Karpas-422 (cell line): ENCODE measurements at places on chromosomes 4 and X.
A peak's percentile ranks its signal among the peaks of the same experiment; 100 is the strongest.

DNA sequence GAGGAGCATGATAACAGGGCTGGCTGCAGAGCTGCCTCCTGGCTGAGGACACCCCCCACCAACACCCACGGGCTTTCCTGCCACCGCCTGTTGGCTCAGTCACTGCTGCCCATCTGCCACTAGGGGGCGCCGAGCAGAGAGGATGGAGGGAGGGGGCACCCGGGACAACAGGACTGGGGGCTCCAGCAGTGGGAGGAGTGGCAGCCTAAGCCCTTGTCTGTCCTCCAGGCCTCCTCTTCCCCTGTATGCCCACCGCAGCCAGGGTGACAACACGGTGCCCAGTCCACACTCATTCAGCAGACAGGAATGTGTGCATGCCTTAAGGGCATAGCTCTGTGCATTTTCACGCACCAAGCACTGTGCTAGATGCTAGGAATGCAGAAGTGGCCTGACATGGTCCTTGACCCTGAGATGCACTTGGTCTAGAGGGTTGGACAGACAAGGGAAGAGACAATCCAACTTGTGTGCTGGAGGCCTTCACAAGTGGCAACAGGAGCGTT, 149.9 kb downstream of the AMMECR1 start:
- DNase-seq: peak; percentile 81

DNA sequence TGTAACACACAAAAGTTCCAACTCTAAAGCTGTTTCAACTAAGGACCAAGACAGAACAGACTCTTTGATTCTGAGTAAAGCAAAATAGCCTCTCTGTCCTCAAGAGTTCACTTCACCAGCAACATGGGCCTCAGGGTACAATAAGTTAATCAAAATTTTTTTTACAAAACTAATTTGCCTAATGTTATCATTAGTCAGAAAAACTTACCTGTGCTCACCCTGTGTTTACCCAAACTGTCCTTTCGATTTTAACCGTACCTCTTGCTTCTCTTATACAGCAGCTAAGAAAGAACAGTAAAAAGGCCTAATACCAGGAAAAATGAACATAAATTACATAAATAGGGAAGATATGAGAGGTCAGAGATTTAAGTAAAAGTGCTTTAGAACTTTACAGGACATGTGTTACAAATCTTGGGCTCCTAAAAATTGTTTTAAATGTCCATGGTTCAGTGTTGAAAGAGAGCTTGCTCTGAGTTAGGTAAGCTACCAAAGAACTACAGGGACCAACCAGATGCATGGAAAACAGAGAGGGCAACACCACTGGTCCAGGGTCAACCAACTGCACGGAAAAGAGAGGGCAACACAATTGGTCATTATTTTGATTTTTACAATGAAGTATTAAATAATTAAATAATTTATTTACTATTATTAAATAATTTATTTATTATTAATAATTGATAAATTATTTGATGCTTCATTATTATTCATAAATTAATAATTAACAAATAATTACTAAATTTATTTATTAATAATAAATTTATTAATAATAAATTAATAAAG, 73.1 kb downstream of the FAT1 start:
- no peak for DNase-seq

DNA sequence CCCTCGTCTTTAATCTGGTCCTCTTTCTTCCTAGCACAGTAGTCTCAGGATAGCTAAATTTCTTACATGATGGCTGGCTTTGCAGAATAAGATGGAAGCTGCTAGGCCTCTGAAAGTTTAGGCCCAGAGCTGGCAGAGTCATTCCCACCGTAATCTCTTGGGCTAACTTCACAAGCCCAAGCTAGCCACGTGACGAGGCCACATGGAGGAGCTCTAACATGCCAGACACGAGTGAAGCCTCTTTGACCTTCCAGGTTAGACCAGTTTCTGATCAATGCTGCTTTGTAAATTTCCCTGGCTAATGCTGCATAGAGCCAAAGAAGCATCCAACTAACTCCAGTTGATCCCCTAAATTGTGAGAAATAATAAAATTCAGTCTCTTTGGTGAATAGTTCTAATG, 9.5 kb upstream of the CENPE start:
- no peak for DNase-seq

DNA sequence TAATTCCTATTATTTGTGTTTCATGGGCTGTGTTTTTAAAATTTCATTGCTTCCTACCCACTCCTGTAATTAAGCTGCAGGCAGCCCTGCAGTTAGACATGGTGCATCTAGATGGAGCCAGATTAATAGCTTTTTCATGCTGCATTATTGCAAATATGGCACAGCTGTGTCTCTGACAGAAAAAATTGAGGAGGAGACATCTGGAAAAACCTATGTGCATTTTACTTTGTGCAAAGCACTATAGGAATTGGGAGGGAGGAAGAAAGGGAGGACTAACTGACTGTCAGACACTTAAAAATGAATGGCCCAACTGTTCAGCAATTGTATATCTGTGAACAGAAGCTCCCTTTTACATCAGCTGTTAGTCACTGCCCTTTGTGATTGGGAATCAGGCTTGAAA, 8.1 kb upstream of the RPGR start:
- DNase-seq: no peak

- DNase-seq: no peak
Observed at GRCh38 chr4:79396794-79397193, 11.2 kb downstream of the GK2 start.

- no peak for DNase-seq
Observed at GRCh38 chr4:126899331-126899801, 733.4 kb upstream of the INTU start.

GRCh38 chr4:25815586-25815985, 47.2 kb downstream of the SEL1L3 start:
- DNase-seq: no peak

GRCh38 chr4:139576219-139576618, 20.2 kb upstream of the SETD7 start:
- no peak for DNase-seq

DNA sequence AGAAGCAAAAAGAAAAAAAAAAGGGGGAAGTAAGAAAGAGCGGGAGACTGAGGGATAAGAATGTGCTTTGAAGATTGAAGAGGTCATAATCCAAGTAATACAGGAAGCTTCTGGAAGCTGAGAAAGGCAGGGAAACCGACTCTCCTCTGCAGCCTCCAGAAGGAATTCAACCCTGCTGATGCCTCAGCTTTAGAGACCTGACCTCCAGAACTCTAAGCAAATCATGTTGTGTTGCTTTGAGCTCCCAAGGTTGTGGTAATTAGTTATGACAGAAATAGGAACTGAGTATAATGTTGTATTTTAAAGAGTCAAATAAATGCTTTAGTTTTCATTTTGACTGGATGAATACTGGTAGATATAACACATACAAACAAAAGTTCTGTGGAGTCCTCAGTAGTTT, 48.0 kb upstream of the FAT1 start:
- DNase-seq: no peak

DNA sequence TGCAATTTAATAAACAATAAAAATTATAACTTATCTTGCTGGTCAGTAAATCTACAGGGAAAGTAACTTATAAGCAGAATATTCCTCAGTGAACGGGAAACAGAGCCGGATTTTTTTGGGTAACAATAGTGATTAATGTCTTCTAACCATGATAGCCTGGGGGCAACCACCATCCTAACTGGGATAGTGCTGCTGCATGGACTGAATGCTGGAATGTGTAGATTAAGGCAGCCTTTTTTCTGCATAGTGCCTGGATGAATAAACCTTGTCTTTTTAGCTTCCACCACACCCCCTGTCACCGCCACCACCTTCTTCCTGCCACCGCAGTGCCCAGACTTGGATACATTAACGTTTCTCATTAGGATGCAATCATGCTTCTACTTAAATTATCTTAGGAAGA, 83.6 kb upstream of the LNX1 start:
- DNase-seq: no peak

GRCh38 chr4:140756319-140757231, at the start of gene TBC1D9:
Gene TBC1D9, minus strand, starts transcription at chr4:140756385. Its CDS starts 340 bp downstream, at chr4:140756045.
- DNase-seq: no peak

DNA sequence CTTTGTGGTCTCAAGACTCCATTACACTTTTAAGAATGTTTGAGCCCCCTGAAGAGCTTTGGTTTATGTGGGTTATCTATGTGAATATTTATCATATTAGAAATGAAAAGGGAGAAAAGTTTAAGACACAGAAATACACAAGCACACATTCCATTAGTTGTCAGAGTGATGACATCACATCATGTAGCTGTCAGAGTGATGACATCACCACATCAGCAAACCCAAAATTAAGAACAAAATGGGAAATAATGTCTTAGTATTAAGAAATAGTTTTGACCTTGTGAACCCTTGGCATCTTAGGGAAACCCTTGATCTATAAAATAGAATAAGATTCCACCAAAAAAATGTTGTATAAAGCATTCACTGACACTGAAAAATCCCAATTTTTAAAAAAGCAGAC, 195.9 kb downstream of the TSPAN5 start:
- DNase-seq: no peak

- no peak for DNase-seq
Observed at GRCh38 chr4:118265312-118266144, 87.3 kb downstream of the PRSS12 start.

DNA sequence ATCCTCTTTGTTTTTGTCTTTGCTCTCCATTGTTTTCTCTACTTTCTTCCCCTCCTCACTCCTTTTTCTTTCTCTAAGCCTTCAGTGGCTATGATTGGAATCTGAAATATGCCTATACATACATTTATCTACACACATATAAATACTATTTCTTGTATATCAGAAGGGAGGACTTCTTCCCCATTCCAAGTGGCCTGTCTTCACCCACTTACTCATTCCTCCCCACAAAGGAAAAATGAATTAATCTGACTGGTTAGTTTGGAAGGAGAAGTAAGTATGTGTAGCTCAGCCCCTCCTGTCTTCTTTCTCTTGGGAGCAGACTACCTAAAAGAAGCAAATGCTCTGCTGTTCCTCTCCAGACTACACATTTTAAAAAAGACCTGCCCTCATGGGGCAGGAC, 17.7 kb downstream of the GUCY2F start:
- no peak for DNase-seq

DNA sequence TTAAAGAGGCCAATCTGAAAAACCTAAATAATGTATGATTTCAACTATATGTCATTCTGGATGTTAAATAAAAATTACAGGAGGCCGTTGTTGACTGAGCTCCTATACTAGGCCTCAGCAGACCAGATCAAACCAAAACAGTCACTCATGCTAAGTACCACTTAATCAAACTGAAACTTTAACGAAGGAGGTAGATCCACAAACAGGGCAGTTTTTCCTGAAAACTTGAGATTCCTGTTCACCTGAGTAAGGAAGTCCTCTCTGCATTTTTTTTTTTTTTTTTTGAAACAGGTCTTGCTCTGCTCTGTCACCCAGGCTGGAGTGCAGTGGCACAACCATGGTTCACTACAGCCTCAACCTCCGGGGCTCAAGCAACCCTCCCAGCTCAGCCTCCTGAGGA, 27.7 kb downstream of the MANBA start:
- DNase-seq: no peak

GRCh38 chr4:22556495-22556894, 40.6 kb upstream of the ADGRA3 start:
- no peak for DNase-seq

DNA sequence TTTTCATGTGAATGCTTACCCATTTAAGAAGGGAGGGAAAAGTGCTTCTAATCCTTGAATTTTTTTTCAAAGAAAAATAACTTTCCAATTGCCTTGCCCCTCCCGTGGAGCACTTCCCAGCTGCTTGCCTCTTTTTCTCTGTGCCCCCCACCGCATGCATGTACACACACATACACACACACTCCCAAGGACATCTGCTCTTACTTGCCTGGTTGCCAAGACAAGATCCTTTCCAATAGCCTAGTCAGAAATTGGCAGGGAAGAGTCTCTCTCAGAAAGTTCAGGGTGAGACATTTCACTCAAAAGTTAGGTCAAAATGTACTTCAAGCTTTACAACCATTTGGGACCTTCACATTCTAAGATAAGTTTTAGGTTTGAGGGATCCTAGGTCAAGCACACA, 10.9 kb downstream of the HHIP start:
- no peak for DNase-seq

- no peak for DNase-seq
Observed at GRCh38 chr4:35250331-35250730, 994.0 kb downstream of the ARAP2 start.

GRCh38 chr4:2702770-2703169, 53.4 kb downstream of the TNIP2 start:
- no peak for DNase-seq

DNA sequence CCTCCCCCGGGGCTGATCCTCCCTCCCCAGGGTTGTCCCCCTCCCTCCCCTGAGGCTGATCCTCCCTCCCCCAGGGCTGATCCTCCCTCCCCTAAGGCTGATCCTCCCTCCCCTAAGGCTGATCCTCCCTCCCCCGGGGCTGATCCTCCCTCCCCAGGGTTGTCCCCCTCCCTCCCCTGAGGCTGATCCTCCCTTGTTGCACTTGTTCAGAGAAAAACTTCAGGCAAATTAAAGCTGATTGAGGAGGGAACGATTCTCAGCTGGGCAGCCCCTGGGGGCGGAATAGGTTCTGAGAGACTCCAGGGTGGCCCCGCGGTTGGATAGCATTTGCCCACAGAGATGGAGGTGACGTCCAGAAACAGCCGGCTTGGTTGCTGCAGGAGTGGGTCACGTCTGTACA, 110.7 kb upstream of the ADRA2C start:
- no peak for DNase-seq

GRCh38 chr4:73821325-73821724, 15.2 kb upstream of the CXCL6 start:
- no peak for DNase-seq

- DNase-seq: no peak
Observed at GRCh38 chrX:91079342-91080114, 355.1 kb upstream of the PABPC5 start.

- peak; percentile 75 for DNase-seq
Observed at GRCh38 chr4:158193171-158193749, 17.0 kb upstream of the TMEM144 start.

- DNase-seq: peak; percentile 86
Observed at GRCh38 chrX:4547213-4547836, 833.9 kb upstream of the PRKX start.
